ENCODE measurements at places on chromosomes 13 and 19. TPM values are rescaled to one million over a fixed set of nuclear protein-coding genes. Genes with fewer than 3 reads are reported as not detected.

PEG3 gene
- total RNA-seq: 0.29 TPM

ADGRE1 gene
- not detected for total RNA-seq

DACH1 gene
- under 0.01 TPM for total RNA-seq

PLVAP gene
- total RNA-seq: not detected

All from myometrial cell (primary cell).